SJSA1 (cell line): ENCODE measurements at places on chromosomes 6 and 20. TPM values are rescaled to one million over a fixed set of nuclear protein-coding genes. Genes with fewer than 3 reads are reported as not detected.

DNA sequence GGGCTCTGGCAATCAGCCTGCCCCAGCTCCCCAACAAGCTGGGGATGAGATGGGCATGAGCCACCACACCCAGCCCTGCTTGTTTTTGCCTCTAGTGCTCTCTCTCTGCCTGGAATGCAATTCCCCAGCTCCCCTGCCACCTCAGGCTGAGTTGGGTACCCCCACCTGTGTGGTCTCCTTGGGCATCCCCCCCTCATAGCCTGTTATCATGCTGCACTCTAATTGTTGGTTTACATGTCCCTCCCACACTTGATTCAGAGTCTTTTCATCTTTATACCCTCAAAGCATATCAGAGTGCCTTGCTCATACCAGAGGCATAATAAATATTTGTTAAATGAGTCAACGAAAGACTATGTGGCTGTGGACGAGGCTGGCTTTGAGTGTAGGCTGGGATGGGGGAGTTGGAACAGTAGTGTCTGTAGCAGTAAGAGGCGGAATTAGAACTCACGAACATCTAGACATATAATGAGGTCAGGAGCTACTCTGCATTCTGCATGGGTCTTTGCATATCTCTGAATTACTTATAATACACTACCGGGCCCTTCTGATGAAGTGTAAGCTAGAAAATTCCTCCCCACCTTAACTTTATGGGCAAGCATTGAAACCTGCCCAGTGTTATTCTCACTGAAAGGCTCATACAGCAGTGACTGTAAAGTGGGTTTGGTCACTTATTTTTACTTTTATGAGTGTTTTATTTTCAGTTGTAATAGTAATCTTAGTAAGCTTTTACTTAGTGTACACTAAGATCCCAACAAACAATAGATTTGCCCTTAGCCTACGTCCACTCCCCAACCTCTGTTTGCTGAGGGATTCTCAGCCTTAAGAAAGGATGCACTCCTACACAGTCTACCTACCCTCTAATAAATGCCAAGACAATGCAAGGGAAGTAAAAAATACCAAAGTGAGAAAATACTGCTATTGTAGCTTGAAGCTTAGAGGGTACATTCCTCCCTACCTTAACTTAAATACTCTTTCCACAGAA lies 58.7 kb downstream of the EDN1 start:
- DNase-seq = peak; percentile 97

PRSS16 gene
- not detected in 2 replicates for total RNA-seq

- DNase-seq = no peak
These were observed 100.8 kb upstream of the GPR6 start for GRCh38 chr6:109877028-109878004.

PAK5 gene
- total RNA-seq = not detected in 2 replicates

- no peak for DNase-seq
These were observed 74.3 kb downstream of the RPS12 start for GRCh38 chr6:132888701-132889100.

RSPH9 gene
- not detected in 2 replicates for total RNA-seq

GRCh38 chr6:130815200-130816071 lies 11.8 kb upstream of the SMLR1 start:
- no peak for DNase-seq
